ENCODE measurements at places on chromosomes 11 and 22.

GRCh38 chr22:42174062-42174461 is 43.5 kb upstream of the CYP2D6 start:
- no peak for DNase-seq

- no peak for DNase-seq
These were observed 184.5 kb upstream of the NTM start for GRCh38 chr11:131185915-131186314.

DNA sequence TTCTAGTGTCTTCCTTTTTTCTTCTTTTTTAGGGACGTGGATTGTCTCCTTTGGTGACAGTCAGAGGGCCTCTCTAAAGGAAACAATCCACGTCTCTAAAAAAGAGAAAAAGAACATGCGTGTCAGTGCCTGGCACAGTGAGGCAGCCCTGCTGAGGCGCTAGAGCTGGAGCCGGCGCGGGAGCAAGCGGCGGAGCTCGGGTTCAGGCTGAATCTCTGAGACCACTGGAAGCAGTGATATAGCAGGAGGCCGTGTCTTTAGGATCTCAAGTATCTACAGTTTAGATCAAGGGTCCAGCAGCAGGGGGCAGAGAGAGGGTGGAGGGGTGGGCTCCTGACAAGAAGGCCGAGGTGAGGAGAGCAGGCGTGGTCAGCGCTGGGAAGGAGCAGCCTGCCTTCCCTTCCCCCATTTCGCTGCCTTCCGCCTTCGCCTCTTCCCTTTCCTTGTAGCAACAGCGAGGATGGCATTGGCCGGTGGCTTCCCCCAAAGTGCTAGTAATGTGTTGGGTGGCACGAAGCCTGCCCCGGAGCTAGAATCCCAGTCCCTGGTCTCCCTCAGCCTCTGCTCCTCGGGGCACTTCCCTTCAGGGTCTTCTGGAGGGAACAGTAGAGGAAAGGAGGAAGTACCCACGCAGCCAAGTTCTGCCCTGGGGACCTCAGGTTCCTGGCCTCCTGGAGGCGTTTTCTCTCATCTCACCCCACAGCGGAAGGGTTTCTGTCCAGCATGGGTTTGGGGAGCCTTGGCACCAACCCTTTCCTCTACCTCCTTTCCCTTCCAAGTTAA is 28.2 kb upstream of the RAB1B start:
- no peak for DNase-seq

GRCh38 chr11:78759071-78759470 is 184.4 kb upstream of the NARS2 start:
- no peak for DNase-seq

DNA sequence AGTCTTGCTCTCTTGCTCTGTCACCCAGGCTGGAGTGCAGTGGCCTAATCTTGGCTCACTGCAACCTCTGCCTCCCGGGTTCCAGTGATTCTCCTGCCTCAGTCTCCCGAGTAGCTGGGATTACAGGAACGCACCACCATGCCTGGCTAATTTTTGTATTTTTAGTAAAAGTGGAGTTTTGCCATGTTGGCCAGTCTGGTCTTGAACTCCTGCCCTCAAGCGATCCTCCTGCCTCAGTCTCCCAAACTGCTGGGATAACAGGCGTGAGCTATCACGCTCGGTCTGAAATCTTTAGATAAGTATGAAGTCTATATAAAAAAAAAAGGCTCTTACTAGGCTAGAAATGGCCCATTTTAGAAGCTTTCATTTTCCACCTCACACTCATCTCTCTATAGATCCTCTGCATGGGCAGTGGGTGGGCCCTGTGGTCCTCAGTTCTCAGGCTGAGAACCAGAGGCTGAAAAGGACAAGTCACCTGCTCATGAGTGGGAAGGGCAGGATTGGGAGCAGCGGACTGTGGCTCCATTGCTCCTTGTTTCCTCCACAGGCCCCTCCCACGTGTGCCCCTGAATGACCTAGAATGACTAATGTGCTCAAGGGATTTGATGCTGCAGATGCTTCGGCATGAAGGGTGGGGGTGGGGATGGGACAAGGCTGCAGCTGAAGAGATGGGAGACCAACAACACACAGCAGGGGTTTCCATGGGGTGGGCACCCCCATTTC is 19.8 kb upstream of the PRAME start:
- no peak for DNase-seq

DNA sequence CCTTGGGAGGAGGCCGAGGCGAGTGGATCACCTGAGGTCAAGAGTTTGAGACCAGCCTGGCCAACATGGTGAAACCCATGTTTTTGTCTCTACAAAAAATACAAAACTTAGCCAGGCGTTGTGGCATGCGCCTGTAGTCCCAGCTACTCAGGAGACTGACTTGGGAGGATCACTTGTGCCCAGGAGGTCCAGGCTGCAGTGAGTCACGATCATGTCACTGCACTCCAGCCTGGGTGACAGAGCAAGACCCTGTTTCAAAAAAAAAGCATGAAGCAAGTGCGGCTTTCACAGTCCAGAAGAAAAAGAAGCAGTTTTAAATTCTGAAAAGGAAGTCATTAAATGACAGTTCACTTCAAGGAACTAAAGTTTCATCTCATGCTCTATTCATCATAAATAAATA is 7.1 kb upstream of the LTO1 start:
- no peak for DNase-seq

DNA sequence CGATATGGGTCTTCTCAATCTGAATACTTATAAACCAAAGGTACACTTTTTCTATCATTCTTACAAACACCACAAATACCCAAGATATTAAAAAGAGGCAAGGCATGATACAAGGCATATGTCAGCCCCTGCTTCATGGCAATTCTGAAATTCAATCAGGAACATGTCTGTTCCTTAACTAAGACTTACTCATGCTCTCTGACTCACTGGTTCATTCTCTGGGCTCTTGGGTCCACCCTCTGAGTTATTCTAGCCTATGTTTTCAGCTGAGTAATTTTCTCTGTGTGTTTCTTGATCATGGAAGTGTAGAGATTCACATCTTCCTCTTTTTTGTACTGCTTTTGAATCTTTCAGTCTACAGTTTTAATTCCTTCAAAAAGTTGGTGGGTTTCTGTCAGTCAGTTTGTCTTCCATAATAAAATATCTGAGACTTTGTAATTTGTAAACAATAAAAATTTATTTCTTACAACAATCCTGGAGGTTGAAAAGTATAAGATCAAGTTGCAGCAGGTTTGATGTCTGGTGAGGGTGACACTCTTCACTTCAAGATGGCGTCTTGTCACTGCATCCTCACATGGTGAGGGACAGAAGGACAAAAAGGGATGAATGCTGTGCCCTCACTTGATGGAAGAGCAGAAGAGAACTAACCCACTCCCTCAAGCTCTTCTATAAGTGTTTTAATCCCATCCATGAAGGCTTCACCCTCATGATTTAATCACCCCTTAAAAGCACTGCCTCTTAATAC is 211.7 kb downstream of the FAM76B start:
- no peak for DNase-seq

DNA sequence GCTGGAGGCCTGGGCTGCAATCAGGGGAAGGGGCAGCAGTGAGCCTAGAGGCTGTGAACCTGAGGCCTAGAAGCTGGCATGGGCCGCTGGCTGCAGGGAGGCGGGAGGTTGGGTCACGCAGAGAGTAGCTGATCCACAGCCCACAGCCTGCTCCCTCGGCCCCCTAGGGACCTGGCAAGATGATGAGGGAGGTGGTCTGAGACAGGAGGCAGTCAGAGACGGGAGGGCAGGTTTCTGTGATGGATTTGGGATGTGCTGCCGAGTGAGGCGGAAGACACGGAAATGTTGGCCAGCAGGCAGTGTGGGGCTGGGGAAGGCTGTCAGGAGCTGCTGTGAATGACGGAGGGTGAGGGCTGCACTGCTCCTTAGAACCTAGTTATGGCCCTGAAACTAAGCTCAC is 22.7 kb downstream of the LRFN4 start:
- DNase-seq, result no peak

GRCh38 chr11:103587901-103588788 is 448.3 kb upstream of the DDI1 start:
- DNase-seq, result no peak

DNA sequence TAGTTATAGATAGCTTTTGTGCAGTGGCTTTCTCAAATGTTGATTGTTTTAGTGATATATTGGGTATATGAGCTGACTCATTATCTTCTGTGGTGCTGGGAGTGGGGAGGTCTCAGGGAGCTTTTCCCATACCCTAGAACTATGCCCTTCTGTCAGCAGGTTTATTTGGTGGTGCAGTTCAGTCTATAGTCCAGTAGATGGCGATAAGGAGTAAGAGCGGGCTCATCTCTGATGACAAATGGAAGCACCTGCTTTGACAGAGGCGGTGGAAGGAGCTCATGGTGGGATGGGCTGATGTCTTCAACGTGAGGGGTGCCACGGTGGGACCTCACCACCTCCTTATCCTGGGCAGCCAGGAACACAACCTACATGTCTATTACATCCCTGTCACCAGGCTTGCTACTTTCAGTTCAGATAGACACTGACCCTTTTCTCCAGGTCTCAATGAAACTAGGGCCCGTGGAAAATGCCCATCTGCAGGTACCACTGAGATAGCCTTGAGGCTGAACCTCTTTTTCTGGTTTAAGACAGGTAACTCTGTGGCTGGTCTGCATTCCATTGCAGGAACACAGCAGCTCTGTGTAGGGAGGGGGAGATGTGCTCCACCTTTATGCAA is 13.0 kb upstream of the OR6A2 start:
- no peak for DNase-seq

- DNase-seq, result no peak
These were observed 97.3 kb downstream of the ELP4 start for GRCh38 chr11:31606893-31607292.
